ENCODE measurements at places on chromosomes 11 and 22.

DNA sequence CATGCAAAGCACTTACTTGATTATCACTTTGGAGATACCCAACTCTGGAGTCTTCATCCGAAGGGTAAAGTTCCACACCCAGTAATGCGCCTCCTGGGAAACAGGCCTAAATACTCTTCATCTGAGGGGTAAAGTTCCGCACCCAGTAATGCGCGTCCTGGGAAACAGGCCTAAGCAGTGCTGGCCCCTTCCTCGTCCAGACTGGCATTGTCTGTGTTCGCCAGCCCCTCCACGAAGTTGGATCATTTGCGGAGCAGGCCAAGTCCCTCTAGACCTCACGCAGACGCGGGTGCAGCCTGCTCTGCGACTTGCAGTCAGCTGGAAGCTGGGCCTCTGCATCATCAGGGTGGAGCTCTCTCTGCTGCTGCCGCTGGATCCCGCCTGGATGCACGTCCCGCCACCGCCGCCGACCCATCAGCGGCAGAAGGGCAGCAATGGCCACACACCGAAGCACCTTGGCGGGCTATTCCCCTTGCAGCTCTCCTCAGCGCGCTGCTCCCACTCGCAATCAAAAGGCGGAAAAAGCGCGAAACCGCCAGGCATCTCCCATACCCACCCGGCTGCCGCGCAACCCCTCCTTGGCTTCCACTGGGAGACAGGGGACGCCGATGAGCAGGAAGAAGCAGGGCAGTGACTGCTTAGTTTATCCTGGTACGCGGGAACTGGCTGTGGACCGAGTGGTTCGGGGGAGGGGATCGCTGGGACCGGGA is 34.1 kb upstream of the GLYATL1 start:
- DNase-seq, result peak; percentile 71

GRCh38 chr11:9095421-9095820 is 4.0 kb upstream of the SCUBE2 start:
- DNase-seq, result no peak

DNA sequence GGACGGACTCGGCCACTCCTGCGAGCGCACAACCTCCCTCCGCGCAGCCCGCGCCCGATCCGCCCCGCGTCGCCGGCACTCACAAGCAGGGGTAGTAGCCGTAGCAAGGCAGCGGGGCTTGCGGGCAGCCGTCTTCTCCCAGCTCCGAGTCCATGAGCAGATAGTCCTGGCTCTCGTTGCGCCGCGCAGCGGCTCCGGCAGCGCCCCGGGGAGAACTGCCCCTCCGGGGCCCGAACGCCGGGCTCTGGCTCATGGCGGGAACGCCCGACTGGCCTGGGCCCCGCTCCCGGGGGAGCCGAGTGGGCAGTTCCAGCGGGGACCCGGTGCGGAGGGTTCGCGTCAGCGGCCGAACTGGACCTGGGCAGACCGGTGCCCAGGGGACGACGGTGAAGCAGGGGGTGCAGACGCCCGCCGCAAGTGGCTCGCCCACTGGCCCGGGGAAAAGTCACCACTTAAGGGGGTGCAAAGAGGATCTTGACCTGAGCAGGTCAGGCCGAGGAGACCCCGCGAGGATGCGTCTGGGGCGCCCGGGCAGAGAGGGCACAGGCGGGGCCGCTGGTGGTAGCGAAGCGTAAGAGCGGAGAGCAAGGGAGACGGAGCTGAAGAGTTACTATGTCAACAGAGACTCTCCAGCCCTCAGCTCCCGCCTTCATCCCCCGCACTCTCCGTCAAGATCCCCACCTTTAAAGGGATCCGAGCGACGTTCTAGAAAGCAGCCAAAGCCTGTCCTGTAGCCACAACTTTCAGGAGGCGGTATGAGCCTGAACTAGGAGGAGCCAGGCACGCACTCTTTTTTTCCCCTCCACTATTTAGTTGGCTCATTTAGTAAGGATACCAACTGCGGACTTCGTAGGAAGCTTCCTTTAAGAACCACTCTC is at the start of gene TRPC6:
Gene TRPC6, minus strand, starts transcription at position 757 of the 878 bp plus-strand sequence. Its CDS starts 504 bp downstream, at position 253.
- no peak for DNase-seq

DNA sequence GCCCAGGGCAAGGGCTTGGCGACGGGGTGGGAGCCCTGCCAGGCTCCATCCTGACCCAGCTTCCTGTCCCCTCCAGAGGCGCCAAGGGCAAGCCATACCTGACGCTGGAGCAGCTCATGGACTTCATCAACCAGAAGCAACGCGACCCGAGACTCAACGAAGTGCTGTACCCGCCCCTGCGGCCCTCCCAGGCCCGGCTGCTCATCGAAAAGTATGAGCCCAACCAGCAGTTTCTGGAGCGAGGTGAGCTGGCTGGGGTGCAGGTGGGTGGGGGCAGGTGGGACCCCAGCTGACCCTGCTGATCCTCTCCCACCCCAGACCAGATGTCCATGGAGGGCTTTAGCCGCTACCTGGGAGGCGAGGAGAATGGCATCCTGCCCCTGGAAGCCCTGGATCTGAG is 5.0 kb downstream of the PLCB3 start:
- no peak for DNase-seq

GRCh38 chr11:12174477-12175143 is 64.2 kb downstream of the MICAL2 start:
- peak; percentile 84 for DNase-seq

DNA sequence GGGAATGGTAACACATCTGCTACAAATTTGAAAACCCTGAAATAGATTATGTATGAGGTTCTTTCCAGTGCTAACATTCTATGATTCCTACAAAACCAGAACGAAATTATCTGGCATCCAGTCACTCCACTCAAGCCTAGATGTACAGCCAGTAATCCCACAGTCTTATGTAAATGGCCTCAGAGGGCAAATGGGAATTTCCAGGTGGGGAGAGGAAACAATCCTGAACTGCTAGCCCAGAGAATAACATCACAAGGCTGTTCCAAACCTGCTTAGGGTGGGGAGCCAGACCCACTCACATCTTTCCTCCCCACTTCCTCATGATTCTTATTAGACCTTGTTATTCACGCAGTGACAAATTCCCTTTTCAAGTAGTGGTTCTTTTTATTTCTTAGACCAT is 3.5 kb downstream of the FIBIN start:
- peak; percentile 38 for DNase-seq

DNA sequence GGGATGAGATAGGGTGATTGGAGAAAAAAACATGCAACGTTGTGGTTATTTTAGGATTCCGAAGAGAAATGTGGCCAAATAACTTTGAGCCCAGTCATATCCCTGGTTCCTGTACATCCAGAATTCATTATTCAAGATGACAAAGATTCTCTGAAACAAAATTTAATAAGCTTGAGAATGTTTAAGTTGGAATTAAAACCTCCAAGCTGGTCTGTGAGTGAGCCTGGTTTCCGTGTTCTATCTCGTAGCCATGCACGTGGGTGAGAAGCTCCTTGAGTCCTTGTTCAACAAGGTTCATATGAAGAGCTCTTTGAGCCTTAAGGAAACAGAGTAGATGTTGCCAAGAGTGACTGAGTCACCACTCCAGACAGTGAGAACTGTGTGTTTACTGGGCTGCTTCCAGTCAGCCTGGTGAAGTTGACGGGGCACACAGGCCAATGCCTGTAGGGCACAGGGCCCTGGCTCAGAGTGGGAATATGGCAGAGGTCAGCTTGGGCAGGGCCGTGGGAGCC is 206.5 kb downstream of the NAV2 start:
- DNase-seq, result peak; percentile 99

Data from fibroblast of skin of abdomen (primary cell).